ENCODE measurements at places on chromosomes 13 and 19.

GRCh38 chr19:38666663-38667511, 19.4 kb downstream of the ACTN4 start:
- peak; percentile 69 for DNase-seq

DNA sequence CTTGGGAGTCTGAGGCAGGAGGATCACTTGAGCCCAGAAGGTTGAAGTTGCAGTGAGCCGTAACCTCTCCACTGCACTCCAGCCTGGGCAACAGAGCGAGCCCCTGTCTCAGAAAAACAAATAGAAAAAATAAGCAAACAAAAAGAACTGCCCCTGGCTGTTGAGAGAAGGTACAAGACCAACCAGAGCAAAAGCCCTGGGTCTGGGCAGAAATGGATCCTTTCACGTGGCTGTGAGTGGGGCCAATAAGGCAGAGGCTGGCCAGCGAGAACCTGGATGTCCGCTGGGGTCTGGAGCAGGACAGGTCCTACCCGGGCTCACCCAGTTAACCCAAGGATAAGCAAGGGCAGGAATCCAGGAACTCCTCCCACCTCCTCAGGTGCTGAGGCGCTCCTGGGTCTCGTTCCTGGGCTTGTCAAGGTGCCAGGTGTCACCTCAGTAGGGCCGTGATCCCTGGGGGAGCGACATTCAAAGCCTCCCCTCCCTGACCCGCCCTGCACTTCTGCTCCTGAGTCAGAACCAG, 4.7 kb upstream of the SLC5A5 start:
- DNase-seq: no peak

- no peak for DNase-seq
Observed at GRCh38 chr13:45768656-45769479, 66.7 kb downstream of the CBY2 start.

DNA sequence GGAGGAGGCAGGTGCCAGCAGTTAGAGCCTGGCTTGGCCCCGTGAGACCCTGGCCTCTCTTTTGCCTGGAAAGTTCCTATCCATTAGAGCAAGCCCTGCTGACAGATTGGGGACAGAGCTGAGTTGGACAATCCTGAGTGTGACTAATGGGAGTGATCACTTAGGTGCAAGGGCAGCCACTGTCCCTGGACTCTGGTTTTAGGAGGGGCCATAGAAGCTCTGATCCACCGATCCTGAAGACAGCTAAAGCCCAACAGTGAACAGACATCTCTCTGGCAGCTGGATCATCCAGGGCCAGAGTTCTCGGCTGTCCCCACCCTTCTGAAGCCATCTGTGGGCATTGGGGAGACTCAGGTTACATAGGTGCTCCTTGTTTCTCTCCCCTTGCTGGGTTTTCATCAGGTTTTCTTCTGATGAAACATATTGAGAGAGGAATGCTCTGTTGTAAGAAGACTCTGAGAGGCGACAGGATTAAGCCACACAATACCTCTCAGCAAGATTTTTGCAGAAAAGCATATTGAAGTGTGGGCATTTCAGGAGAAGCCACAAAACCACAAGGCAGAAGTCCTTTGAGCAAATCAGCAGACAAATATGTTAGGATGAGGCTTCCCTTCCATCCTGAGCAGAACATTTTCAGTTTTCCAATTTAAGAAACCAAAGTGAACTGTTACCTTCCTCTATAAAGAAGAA, 288.0 kb upstream of the MAB21L1 start:
- no peak for DNase-seq

GRCh38 chr13:113152984-113153809, 5.3 kb upstream of the PROZ start:
- no peak for DNase-seq

GRCh38 chr13:100707818-100708740, 33.5 kb upstream of the TMTC4 start:
- no peak for DNase-seq

- no peak for DNase-seq
Observed at GRCh38 chr13:28492569-28493367, 2.2 kb downstream of the FLT1 start.

DNA sequence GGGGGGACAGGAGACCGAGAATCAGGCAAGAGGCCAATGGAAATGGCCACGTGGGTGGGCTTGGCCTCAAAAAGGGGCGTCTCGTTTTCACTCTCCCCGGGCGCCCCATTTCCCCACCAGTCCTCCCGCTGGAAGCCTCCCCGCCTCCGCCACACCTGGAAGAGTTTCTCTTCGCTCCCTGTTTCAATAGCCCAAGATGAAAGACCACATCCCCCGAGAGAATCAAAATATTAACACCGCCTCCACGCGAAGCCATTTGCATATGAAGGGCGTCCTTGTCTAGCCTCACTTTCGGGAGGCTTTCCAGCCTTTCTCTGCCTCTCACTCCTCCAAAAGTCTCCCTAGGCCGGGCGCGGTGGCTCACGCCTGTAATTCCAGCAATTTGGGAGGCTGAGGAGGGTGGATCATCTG, 691 bp upstream of the OLFM2 start:
- DNase-seq: no peak

DNA sequence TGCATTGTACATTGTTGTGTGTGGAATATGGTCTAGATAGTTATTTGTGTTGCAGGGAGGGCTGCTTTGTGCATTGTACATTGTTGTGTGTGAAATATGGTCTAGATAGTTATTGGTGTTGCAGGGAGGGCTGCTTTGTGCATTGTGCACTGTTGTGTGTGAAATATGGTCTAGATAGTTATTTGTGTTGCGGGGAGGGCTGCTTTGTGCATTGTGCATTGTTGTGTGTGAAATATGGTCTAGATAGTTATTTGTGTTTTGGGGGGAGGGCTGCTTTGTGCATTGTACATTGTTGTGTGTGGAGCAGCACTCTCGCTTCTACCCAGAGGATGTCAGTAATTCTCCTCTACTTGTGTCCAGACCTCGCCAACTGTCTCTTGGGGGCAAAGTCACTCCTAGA, 36.3 kb upstream of the ZNF835 start:
- DNase-seq: no peak

DNA sequence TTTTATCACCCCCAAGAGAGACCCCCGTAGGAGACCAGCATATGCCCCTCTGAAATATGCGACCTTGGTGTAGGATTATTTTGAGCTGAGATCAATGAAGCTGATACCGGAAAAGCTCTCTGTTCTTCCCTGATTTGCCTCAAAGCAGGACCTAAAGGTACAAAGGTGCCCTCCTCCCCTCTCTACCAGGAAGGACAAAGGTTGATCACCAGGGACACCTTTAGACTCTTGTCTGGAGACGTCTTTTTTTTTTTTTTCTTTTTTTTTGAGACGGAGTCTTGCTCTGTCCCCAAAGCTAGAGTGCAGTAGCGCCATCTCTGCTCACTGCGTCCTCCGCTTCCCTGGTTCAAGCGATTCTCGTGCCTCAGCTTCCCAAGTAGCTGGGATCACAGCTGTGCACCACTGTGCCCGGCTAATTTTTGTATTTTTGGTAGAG, 792 bp upstream of the PEX11G start:
- no peak for DNase-seq

GRCh38 chr19:35901055-35901644, 810 bp upstream of the NFKBID start:
- no peak for DNase-seq

DNA sequence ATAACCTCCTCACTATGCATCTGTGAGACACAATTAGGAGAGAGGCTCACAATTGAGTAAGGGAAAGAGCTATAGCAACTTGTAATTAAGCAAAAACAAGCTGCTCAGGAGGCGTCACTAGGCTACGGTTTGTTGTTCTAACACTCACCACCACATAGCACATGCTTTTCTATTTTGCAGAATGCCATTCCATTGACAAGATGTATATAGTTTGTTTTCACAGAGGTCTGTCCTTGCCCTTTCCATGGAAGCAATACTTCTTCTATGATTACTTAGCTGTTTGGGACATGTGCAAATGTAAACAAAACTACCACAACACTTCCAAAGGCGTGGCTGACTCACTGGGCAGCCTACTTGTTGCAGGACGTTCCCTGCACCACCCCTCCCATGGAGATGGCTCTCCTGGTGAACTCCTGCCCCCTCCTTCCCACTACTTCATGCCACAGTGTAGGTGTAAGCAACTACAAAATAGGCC, 33.9 kb upstream of the FAM216B start:
- no peak for DNase-seq

DNA sequence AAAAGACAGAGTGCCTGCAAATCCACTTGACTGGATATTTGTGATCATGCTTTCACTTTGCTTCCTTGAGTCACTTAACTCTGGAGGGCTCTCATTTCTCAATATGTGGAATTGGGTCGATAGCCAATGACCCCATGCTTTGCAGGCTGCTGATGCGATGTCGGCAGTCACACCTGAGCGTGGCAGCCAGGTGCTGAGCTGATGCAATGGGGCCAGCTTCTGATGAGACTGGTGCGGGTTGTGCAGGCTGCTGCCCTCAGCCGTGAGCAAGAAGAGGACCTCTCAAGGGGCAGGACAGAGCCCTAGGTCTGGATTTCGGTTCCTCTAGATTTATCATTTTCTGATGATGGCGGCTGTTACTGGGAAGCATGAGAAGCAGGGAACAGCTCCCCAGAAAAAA, 334.1 kb downstream of the TEX29 start:
- DNase-seq: no peak

DNA sequence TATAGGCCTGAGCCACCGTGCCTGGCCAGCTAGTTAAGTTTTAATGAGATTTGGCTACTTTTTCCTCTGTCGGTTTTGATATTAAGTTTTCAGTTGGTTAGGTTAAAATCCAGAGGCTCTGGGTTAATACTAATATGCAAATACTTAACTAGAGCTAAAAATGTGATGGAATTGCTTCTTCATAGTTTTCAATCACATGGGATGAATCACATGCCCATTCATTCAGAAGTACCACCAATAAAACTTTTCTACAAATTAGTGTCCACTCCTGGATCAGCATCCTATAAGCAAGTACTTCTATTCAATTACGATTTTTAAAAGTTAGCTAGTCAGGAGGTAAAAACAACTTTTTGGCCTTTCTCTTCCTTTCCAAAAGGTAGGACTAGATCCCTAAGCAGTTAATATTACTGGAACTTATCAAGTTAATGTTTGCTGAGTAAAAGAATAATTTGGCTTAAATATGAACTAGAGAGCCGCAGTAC, 4.3 kb downstream of the SLC25A30 start:
- DNase-seq: no peak

- no peak for DNase-seq
Observed at GRCh38 chr13:19587635-19588300, 26.4 kb upstream of the TPTE2 start.

- no peak for DNase-seq
Observed at GRCh38 chr19:30076751-30077670, 135.0 kb downstream of the URI1 start.

DNA sequence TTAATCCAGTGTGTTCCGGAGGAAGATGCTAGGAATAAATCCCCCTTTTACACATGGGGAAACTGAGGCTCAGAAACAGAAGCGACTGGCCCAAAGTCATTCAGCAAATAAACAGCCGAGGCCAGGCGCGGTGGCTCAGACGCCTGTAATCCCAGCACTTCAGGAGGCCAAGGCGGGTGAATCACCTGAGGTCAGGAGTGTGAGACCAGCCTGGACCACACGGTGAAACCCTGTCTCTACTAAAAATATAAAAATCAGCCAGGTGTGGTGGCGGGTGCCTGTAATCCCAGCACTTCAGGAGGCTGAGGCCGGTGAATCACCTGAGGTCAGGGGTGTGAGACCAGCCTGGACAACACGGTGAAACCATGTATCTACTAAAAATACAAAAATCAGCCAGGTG, 11.6 kb upstream of the PLIN3 start:
- DNase-seq: no peak

DNA sequence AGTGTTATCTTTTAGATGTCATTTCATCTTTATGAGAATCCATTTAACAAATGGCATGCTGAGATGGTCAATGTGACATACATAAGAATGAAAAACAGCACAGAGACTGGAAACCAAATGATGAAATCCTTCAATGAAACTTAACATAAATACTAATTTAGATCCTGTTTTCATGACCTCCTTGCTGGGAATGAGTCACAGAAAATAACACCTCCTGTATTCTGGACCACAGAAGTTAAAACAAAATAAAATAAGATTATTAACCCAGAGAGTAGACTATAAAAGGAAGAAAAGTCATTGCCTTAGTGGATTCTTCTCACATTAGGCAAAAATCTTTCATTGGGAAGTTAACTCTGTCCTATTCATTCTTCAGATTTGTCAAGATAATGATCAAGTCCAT, 1.6 kb downstream of the DIAPH3 start:
- no peak for DNase-seq

DNA sequence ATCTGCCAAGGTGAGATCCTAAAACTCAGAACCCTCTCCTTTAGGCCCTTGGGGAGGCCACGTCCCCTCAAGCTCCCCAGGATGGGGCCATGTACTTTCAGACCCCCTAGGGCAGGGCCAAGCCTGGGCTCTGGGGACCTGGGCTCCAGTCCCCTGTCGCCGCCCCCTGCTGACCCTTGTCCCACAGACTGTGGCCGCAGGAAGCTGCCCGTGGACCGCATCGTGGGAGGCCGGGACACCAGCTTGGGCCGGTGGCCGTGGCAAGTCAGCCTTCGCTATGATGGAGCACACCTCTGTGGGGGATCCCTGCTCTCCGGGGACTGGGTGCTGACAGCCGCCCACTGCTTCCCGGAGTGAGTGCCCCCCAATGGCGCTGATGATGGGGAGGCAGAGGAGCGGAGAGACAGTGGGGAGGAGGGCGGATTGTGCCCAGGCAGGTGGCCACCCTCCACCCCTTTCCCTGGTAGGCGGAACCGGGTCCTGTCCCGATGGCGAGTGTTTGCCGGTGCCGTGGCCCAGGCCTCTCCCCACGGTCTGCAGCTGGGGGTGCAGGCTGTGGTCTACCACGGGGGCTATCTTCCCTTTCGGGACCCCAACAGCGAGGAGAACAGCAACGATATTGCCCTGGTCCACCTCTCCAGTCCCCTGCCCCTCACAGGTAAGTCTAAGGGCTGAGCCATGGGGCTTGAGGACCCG, 18.8 kb downstream of the HPN start:
- no peak for DNase-seq

GRCh38 chr13:37173214-37173613, 67.8 kb upstream of the CSNK1A1L start:
- peak; percentile 56 for DNase-seq

GRCh38 chr19:45442778-45443461, 19.2 kb upstream of the ERCC1 start:
- DNase-seq: no peak

DNA sequence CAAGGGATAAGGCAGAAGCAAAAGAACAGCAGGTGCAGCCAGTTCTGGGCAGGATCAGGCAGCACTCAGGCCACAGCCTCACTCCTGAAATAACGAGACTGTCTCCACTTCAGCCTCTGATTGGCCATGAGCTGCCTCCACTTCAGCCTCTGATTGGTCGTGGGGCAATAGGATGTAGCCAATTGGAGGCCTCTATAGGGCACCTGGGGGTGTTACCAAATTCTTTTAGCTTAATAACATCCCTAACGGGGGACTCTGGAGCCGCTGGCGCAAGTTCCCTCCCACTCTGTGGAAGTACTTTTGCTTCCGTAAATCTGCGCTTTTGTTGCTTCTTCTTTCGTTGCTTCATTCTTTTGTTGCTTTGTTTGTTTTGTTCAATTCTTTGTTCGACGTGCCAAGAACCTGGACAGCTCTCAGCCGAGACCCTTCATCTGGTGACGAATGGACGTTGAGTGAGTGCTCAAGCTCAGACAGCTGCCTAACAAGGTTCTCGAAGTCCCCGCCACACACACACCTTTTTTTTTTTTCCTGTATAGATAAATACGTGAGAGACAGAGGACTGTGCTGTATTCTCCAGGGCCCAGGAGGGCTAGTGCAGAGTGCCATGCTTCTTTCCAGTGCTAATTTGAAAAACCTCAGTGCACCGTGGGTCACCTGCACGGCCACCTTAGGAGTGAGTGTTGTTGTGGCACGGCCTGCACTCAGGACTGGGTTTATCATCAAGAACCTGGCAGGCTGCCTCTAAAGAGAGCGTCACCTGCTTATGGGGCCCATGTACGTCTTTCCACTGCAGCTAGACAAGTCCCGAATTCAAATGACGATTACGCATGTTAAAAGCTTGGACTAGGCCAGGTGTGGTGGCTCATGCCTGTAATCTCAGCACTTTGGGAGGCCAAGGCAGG, 32.0 kb upstream of the TUBGCP3 start:
- DNase-seq: no peak
